ENCODE measurements at places on chromosomes 16 and 17.

- no peak for DNase-seq
Observed at GRCh38 chr16:83296505-83296904, 511.3 kb upstream of the HSBP1 start.

DNA sequence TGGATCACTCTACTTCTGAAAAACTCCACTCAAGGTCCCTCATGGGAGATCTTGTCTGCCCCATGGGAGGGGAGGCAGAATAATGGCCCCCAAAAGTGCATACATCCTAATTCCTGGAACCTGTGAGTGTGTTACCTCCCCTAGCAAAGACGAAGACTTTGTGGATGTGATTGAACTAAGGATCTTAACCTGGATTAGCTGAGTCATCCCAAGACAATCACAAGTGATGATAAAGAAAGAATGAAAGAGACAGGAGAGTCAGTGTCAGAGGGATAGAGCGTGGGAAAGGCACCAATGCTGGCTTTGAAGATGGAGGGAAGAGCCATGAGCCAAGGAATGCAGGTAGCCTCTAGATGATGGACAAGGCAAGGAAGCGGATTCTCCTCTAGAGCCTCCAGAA, 374.7 kb upstream of the DYNLRB2 start:
- DNase-seq, result no peak

DNA sequence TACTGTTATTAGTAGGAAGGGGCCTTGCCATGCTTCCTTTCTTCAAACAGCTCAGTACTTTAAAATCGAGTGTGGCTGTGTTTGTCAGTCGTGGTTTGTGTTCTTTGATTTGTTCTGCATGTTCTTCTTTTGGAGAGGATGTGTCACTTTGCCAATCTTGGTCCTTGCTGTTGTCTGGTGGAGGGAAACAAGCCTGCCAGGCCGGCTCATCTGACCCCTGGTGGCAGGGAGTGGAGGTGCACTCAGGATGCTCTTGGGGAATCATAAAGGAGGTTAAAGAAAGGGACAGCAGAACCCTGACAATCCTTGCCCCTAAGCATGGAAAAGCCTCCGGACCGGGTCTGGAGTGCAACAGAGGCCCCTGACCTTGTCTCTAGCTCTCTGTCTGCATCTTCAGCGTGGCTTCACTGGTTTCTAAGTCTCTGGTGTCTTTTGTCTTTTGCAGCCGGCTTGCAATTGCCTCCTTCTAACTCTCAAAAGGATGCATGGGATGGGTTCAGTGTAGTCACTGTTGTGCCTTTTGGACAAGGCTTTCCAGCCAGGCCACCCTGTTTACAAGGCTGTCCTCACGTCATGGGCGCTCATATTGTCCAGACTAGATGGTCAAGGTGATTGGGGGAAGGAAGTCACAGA, 135.8 kb downstream of the WWOX start:
- peak; percentile 59 for DNase-seq

GRCh38 chr17:1746975-1747543, 4.4 kb downstream of the SERPINF2 start:
- no peak for DNase-seq

GRCh38 chr17:80568246-80568645, 23.6 kb downstream of the RPTOR start:
- no peak for DNase-seq

DNA sequence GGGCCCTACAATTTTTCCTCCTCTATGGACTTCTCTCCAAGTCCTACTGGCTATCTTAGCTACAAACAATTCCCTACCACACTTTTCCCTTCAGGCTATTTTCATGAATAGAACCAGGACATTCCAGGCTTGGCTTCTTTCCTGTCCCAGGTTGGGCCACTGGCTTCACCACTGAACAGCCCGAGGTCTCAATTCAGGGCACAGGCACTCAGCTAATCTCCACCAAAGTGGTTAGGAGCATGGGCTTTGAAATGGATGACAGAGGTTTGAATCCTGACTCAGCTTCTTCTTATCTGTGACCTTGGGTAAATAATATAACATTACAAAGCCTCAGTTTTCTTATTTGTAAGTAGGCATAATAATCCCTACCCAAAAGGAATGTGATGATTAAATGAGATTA, 50.9 kb upstream of the ZNF629 start:
- no peak for DNase-seq

DNA sequence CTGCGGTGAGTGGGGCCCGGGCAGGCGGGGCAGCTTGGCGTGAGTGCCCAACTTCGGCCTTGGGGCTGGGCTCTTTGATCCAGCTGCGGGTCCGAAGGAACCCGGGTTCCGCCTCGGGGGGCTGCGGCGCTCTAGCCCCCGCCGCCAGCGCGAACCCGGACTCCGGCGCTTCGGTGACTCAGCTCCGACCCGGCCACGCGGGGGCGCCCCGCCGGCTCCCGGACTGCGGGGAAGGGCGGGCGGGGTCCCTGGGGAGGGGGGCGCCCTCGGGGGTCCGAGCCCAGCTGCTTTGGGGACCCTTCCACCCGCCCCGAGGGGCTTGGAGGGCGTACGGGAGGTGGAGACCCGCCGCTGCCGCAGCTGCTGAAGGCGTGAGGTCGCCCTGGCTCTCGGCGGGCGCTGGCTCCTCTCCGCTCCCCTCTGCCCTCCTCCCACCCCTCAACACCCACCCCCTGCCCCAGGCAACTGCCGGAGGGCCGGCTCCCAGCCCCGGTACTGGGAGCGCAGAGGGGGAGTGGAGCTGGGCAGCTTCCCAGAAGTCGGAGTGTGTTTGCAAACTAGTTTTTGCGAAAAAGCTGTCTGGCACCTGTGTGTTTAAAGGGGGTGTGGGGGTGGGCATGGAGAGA, 516 bp downstream of the CPNE2 start:
- peak; percentile 76 for DNase-seq

- peak; percentile 75 for DNase-seq
Observed at GRCh38 chr17:1484676-1485422, 7.6 kb downstream of the MYO1C start.

DNA sequence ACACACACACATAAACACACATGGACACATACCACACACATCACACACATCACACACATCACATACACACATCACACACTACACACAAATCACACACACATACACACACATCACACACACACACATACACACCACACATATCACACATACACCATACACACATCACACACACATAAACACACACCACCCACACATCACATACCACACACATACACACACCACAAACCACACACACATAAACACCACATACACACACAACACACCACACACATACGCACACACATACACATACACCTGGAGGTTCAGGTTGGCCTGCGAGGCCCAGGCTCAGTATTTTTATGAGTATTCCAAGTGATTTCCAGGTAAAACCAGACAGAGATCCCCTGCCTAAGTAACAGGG, 279.5 kb downstream of the FOXL1 start:
- DNase-seq, result no peak

DNA sequence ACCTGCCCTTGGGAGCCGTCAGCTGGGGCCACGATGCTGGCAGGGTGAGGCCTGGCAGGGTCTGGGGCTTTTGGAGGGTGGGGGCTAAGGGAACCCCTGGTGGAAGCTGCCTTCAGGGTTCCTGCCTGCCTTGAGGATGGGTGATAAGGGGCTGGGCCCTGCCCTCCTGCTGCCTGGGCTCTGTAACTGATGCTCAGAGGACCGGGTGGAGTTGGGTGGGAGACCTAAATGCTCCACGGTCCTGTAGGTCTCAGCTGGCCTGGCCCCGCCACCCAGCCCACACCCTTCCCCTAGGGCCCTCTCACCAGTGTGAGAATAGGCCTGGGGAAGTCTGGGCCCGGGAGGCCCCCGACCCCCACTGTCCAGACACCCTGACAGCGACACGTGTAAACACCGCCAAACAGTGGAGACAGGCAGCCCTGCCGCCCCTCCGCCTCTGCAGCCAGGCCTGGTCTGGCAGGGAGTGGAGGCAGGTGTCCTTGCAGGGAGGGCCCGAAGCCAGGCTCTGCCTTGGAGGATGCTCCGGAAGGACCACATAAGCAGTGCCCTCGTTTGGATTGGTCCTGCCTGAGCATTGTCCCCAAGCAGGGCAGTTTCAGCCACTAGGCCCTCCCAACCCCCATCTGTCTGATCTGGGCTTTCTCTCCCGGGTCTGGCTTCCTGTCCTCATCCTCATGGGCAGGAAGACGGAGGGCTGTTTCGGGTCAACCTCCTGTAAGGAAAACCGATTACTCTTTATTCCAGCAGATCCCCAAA, 6.5 kb upstream of the BAHCC1 start:
- no peak for DNase-seq

- DNase-seq, result no peak
Observed at GRCh38 chr17:78407387-78408000, 29.0 kb downstream of the PGS1 start.

All from GM12891 (cell line).